ENCODE measurements at places on chromosomes 6 and 20.

DNA sequence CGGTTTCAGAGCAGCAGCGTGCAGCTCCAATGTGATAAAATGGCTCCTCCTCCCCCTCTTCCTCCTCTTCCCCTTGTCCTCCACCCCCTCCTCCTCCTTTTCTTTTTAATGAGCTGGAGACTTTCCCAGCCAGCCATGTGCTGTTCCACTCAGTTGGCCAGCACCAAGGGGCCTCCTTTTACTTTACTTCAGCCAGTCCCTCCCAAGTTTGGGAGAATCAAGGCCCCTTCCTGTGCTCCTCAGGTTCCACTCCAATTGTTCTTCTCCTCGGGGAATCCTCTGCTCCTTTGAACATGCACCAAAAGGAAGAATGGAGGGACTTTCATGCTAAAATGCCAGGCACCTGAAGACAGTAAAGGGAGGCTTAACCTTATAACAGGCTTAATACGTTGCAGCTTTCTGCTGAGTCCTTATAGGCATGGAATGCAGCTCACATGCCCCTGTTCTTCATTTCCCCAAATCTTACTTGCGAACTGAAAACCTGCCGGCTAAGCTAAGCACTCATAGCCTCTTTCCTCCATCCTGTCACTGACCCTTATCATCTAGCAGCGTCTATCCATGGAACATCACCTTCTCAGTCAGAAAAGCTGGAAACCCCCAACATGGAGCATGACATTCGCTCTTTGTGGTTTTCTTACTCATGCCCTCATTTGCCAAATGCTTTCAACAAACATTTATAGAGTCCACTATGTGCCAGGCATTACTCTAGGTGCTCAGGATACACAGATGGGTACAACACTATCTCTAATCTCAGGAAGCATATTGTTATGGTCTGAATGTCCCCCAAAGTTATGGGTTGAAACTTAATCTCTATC lies 170.6 kb downstream of the PHACTR1 start:
- DNase-seq, result no peak

DNA sequence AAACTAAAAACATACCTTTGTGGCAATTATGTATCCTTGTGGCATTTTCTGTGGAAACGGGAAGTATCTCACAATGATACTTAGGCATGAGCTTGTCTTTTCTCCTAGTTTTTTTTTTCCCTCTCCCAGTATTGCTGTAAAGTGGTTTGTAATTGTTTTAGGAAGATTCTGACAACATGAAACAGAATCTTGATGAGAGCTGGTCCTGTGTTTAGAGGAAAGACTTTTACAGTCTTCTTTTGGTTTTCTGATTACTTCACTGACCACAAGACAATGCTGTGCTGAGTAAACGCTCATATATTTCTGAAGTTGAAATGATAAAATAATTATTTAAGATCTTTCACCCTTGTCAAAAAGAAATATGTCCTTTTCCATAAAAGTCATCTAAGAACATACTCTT lies 201.2 kb downstream of the FOXC1 start:
- DNase-seq, result no peak

- no peak for DNase-seq
Observed at GRCh38 chr6:166584853-166585429, 1.5 kb downstream of the RAMACL start.

DNA sequence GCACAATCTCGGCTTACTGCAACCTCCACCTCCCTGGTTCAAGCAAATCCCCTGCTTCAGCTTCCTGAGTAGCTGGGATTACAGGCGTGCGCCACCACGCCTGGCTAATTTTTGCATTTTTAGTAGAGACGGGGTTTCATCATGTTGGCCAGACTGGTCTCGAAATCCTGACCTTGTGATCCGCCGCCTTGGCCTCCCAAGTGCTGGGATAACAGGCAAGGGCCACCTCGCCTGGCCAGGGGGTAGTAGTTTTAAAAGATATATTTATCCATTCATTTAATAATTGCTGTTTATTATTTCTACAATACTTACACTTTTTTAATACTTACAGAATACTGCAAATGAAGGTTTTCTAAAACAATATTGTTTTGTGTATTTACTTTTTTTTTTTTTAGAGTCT lies 15.5 kb upstream of the DDX27 start:
- no peak for DNase-seq

DNA sequence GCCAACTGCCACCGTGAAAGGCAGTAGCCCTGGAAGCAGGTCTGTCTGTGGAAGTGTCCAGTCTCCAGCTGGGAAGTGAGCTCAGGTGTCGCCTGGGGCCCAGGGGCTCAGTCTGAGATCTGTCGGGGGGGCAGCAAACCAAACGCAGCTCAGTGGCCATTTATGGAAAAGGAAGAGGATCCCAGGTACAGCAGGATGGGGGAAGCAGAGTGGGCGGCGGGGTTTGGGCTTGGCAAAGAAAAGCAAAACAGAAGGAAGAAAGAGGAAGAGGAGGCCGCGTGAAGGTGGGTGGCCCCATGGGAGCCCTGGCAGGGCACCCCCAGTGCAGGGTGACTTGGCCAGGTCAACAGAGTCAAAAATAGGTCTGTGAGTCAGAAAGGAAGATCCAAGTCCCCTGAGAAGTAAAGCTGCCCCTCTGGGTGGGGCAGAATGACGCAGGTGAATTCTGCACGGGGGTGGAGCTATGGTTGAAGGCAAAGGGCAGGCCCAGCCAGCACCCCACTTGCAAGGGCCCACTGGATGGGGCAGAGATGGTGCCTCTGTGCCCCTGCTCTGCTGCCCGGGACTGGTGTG lies 5.3 kb downstream of the PXDC1 start:
- no peak for DNase-seq

DNA sequence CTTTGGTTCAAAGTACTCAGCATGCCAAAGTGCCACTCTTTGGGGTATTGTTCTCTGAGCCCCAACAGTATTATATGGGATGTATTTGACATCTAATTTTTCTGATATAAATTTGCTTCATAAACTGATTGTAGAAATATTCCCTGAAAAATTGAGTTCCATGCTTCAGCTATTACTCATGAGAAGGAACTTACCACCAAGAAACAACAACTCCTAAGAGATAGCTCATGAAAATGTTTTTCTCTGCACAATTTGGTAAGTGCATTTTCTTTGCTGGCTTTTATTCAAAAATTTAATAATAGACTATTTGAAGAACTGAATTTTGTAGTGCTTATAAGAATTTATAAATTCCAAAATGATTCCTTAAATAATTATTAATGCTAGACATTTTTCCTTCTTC lies 12.8 kb upstream of the TPD52L1 start:
- DNase-seq, result no peak

GRCh38 chr6:156336089-156336488 lies 441.1 kb upstream of the ARID1B start:
- no peak for DNase-seq

GRCh38 chr6:164109770-164110140 lies 695.2 kb downstream of the QKI start:
- no peak for DNase-seq

GRCh38 chr6:46138281-46138680 lies 8.5 kb downstream of the ENPP4 start:
- DNase-seq, result no peak

DNA sequence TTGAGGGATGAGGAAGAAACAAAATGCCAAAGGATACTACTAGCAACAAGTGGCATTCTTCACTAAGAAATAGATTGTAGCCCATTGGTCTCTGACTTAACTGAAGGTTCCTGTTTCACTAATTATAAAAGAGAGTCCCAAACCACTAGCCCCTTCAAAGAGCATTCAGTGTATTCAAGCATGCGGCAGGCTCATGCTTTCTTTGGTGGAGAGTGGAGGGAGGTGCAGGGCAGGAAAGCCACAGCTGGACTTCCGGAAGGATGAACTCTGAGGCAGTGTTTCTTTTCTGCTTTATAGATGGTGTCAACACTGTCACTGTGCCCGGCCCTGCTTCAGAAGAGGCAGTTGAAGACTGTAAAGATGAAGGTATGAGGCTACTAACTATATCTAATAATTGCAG lies 636.1 kb downstream of the KIF16B start:
- DNase-seq, result no peak

- no peak for DNase-seq
Observed at GRCh38 chr20:21562656-21563055, 48.8 kb upstream of the NKX2-2 start.

GRCh38 chr20:63565021-63565698 lies 8.9 kb downstream of the HELZ2 start:
- DNase-seq, result no peak

GRCh38 chr6:66838764-66839163 lies 1131.7 kb upstream of the EYS start:
- no peak for DNase-seq

DNA sequence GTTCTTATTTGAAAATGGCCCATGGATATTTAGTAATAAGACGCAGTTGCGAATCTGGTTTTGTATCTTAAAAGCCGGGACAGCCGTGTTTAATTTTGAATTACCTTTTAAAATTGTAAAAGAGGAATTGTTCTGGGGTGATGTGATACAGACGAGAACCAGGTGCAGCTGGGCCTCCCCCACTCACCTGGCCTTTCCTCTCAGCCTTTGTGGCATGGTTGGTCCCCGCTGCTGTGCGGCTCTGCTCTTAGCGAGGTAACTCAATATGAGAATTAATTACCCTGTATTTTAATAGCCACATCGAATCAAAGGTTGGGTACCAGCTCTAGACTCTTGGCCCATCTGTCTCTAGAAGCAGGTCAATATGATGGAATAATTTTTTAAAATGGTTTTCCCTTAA lies 56.5 kb upstream of the DACT2 start:
- DNase-seq, result no peak

DNA sequence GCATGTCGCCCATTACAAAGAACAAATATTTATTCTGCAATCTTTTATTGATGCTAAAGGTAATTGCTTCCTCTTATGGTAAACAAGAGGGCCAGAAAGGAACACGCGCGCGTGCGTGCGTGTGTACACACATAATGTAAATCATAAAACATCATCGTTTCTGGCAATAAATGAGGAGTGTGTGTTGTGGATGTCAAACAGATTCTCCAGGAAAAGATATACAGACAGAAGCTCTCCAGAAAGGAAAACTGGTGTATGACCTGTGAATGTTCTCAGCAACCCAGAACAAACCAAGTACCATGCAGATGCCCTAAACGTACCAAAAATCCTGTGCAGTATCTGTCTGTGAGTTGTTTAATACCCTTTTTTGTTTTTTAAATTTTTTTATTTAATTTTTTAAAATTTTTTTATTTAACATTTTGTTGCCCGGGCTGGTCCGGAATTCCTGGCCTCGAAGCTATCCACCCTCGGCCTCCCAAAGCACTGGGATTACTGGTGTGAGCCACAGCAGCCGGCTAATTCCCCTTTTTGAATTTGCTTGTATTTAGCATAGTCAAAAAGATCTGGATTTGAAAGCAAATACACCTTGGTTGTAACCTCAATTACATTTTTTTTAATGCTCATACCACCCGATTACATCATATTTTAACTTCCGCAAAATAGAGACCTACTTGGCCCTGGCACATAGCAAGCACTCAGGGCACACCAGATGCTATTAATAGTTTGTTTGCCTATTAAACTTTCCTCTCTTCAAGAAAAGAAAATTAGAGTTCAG lies 909 bp upstream of the NUDT3 start:
- no peak for DNase-seq

- no peak for DNase-seq
Observed at GRCh38 chr6:140736231-140736630, 1361.8 kb upstream of the CITED2 start.

DNA sequence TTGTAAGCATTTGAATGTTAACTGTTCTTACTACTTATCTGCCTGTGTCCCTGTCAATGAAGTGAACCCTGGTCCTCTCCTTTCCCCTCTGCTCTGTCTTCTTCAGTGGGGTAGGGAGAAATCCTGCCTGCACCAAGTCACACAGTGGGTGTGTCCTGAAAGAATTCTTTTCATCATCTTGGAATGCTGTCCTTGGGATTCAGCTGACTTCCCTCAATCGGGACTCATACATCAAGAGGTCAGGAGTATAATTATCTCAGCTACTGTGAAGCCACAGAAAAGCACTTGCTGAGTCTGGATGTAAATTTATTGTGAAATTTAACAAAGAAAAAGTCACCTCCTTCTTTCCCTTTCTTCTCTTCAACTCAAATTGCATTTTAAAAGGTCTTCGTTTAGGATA lies 328.5 kb downstream of the SOX4 start:
- no peak for DNase-seq

GRCh38 chr6:47231151-47231550 lies 78.6 kb downstream of the TNFRSF21 start:
- no peak for DNase-seq

- DNase-seq, result no peak
Observed at GRCh38 chr6:105207524-105208269, 27.9 kb upstream of the POPDC3 start.

DNA sequence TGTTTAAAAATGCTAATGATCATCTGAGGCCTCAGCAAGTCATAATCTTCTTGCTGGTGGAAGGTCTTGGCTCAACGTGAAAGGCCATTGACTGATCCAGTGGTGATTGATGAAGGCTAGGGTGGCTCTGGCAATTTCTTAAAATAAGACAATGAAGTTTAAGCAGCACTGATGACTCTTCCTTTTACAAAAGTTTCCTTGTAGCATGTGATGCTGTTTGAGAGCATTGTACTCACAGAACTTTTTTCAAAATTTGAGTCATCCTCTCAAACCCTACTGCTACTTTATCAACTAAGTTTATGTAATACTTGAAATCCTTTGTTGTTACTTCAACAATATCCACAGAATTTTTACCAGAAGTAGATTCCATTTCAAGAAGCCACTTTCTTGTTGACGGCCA lies 382.3 kb downstream of the ESR1 start:
- DNase-seq, result no peak

GRCh38 chr20:56897318-56897957 lies 268.3 kb downstream of the TFAP2C start:
- no peak for DNase-seq

- no peak for DNase-seq
Observed at GRCh38 chr20:24970754-24971153, 21.7 kb downstream of the CST7 start.

GRCh38 chr20:60749804-60750602 lies 502.1 kb upstream of the CDH4 start:
- no peak for DNase-seq

GRCh38 chr6:157481865-157482249 lies 100.9 kb downstream of the ZDHHC14 start:
- no peak for DNase-seq

DNA sequence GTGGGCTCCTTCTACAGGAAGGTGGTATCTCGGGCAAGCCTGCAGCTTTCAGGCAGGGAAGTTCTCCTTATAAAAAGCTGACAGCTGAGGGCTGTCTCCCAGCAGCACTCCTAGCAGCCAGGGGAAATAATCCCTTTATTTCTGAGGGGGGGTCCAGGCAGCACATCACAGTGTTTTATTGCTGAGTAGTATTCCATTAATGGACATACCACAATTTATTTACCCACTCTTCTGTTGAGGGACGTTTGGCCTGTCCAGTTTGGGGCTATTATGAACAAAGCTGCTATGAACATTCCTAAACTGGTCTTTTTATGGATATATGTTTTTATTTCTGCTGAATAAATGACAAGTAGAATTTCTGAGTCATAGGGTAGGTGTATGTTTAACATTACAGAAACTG lies 20.0 kb upstream of the PHACTR2 start:
- no peak for DNase-seq

- no peak for DNase-seq
Observed at GRCh38 chr6:56963043-56963442, 8.1 kb downstream of the BEND6 start.

Data from stimulated activated CD8-positive, alpha-beta memory T cell treated with anti-CD3 and anti-CD28 coated beads, Interleukin-4, amount 100 ng/mL, for 1 hour (primary cell).